ENCODE measurements at places on chromosomes 1 and 21.
A peak's percentile ranks its signal among the peaks of the same experiment; 100 is the strongest.

DNA sequence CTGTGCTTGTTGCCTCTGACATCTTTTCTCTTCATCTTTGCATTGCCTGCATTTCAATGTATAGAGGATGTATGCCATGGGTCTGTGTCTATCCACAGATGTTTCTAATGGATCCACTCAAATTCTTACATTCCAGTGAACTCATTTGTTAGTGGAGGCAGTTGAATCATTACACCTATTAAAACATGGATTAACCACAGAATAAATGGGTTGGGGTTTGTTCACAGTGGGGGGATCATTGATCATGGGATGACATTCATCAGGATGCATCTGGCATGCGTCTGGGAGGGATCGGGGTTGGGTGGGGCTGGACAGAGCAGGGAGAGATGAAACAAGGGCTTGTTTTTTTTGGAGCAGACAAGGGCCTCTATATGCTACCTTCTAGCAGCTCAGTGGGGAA is 182.5 kb downstream of the RHOU start:
- no peak for DNase-seq

DNA sequence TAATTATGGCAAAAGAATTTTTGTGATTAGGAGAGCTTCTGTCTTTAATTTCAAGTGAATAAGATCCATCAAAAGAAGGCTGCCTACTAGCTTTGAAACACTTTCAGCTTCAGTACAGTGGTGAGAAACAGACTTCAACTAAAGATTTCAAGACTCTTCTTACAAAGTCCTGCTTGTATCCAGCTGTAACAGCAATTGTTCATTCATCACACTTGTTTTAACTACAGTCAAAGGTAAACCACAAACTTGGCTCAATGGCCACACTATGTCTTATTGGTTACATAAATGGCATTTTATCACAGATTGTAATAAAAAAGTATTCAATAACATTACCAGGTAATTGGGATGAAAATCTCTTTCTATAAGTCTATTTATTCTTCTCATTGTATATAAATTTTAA is 59.2 kb downstream of the WARS2 start:
- no peak for DNase-seq

DNA sequence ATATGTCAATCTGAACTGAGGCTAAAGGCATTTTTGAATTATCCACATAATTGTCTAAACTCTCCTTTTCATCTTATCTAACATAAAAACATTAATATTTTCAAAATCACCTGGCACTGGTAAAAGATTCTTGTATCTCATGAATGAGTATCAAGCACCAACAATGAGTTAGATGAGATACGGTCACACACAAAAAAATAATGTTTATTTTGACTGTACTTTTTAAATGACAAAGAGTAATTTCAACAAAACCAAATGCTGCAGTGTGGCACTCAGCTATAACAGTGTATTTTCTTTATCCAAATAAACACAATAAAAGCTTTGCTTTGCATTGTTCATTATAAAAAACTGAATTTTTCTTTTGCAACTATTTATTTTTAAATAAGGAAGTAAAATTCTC is 59.5 kb downstream of the EIF4G3 start:
- no peak for DNase-seq

DNA sequence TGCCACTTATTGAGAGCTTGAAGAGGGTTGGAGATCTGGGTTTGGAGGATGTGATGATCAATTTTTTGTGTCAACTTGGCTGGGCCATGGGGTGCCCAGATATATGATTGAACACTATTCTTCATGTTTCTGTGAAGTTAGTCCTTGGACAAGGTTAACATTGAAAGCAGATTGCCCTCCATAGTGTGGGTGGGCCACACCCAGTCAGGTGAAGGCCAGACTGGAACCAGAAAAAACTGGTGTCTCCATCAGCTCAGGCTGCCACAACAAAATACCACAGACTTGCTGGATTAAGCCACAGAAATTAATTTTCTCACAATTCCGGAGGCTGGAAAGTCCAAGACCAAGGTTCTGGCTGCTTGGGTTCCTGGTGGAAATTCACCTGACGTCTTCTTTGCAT is 7.5 kb downstream of the CLDN14 start:
- DNase-seq, result no peak

- DNase-seq, result no peak
Observed at GRCh38 chr1:81551946-81552345, 248.8 kb upstream of the ADGRL2 start.

DNA sequence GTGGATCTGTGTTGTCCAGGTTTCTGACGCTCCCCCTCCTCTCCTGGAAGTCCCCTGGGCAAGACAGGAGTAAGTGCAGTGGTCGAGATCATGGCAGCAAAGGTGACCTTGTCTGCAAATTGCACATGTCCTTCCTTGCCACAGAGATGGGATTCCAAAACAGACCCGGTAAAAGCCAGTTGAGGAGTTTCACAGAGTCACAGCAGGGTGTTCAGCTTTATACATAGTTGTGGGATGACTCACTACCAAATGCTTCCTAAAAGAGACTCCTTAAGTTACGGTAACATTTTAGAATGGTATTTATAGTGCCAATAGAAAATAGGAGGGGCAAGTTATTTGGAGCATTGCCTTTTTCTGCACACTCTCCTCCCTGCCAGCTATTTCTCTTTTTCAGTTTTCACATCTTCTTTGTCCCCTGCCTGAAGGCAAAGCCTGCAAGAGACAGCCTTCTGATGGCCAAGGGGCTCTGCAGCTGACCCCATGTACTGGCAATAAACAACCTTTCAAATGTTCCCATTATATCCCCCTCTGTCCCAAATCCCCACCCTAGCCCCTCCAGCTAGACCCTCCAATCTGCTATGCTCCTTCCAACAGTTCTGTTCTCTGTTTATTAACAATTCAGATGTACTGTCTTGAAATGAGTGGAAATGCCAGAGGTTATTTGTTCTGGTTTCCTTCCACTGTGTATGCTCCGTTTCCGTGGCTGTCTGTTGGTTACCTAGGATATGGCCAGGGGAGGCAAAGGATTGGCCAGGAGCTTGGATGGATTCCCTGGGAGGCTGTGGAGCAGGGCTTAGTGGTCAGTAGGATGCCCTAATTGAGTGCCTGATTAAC is 115.0 kb downstream of the TGFB2 start:
- no peak for DNase-seq

DNA sequence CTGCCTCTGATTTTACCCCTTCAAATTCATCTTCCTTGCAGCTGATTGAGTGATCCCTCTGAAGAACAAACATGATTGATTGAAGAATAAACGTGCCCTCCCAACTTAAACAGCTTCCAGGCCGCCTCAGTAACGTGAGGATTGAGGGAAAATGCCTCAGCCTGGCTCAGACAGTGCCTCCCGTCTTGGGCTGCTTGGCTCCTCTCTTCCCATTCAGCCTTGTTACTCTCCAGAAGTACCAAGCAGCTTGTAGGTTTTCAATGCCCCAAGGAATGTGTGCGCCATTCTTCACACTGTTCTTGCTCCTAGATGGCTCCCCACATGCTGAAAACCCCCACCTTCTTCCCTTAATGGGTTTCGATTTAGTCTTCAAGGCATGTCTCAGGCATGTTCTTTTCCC is 51.8 kb downstream of the ST6GALNAC5 start:
- no peak for DNase-seq

DNA sequence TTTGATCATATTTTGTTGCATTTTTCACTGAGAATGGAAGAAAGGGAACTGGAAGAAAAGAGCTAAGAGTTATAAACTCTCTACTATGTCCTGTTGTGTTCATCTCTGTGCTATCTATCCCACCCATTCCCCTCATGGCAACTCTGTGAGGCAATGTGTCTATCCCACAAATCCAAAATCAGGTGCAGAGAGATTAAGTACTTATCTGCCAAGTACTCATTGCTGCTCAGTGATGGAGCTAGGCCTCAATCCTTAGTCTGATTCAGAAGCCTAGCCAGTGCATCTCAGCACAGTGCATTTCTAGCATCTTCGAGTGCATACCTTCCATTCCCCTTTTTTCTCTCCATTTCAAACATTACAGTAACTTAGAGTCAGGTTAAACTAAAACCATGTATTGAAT is 270.6 kb downstream of the TPR start:
- no peak for DNase-seq

DNA sequence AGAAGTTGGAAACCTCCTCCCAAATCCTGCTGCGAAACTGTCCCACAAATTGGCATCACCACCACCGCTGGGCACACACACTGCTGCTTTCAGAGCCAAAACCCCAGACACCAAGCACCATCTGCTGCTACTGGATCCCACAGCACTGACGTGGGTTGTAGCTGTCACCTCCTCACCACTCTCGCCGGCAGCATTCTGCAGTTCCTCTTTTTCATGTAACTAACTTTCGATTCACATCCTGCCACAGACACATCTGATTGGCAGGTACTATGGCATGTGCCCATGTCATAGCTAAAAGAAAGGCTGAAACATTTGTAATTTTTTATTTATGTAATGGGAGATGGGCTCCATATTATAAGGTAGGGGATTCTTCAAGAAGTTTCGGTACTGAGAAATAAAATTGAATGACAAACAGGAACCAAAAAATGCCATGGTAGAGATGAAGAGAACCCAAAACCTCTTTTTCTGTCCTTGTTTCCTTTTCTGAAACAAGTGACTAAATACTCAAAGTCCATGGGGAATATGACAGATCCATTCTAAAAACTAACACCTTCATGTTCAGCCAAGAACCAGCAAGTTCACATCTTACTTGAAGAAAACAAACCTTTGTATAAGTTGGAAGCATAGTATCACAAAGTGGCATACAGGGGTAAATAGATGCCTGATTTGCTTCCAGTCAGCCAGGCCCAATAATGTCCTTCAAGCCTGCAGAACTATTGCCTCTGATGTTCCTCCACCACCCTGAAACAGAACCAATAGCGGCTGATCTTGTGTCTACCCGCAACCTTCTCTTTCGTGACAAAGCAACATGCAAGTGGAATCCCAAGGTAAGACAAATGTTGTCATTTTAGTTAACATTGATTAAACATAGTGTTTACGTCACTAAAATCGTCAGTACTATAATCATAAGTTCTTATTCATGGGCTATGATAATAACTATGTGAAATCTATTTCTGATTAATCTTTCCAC is 26.6 kb upstream of the RGS13 start:
- DNase-seq, result peak; percentile 24

DNA sequence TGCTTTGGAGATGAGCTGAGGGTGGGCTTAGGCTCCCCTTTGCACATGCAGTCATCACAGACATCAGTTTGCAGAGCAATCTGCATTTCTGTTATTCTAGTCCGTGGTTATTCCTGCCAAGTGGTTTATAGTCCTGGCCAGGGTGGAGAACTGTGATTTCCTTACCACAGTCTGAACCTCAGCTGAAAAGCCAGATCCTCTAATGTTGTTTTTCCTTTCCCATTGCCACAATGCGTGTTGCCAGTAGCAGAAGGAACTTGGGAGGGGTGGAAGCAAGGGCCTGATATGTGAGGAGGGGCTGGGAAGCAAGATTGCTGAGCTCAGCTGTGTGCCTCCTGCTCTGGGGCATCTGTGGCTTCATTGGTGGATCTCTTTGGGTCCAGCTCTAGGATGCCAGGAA is 18.0 kb upstream of the ST3GAL3 start:
- no peak for DNase-seq

- DNase-seq, result no peak
Observed at GRCh38 chr1:32969566-32969965, 5.0 kb upstream of the RNF19B start.

- DNase-seq, result no peak
Observed at GRCh38 chr1:224493269-224493668, 58.7 kb upstream of the WDR26 start.

GRCh38 chr1:96538111-96538641 is 183.4 kb upstream of the PTBP2 start:
- DNase-seq, result no peak
